ENCODE measurements at places on chromosomes 11 and 22.

- no peak for DNase-seq
Observed at GRCh38 chr11:8241373-8242117, 22.1 kb downstream of the LMO1 start.

- DNase-seq: no peak
Observed at GRCh38 chr22:35664955-35665587, 16.8 kb downstream of the APOL6 start.

- DNase-seq: no peak
Observed at GRCh38 chr11:132520199-132520598, 1012.1 kb downstream of the OPCML start.

DNA sequence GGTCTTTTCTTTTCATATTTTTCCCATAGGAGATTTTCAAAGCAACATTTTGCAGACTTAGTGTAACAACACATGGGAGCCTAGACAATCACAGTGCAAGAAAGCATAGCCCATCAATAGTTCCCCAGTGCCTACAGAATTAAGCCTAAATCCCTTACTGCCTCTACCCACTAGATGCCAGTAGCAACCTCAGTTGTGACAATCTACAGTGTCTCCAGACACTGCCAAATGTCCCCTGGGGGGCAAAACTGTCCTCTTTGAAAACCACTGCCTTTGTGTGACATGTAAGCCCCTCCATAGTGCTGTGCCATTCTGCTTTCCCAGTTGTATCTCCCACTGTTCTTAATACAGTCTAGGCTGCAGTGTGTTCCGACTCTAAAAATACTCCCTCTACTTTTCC is 1329.0 kb downstream of the LRRC4C start:
- DNase-seq: no peak

GRCh38 chr11:90874986-90875385 is 652.1 kb upstream of the CHORDC1 start:
- DNase-seq: no peak

DNA sequence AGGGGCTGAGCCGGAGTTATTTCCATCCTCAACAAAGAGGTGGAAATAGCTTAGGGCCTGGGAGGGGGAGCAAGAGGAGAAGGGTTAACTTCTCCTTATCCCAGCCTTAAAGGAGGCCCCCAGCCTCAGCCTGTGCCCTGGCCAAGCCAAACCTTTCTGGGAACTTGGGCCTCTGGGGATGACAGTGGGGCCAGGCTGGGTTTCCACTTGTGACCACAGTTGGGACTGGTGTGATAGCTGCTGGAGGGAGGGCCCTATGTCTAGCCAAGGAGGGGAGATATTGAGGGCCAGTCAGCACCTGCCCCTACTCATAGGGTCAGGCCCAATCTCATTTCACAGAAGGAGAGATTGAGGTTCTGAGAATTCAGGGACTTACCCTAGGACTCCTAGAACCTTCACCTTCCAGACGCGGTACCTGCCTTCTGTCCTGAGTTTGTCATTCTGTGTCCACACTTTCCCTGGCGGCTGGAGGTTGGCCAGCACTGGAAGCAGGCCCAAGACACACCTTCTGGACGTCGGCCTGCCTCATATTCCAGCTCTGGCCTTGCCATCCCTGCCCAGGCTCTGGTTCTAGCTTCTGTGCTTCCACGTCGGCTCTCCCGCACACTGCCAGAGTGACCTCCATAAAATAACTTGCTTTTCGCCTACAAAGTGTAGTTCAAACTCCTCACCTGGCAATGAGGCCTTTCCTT is 3.1 kb downstream of the RELT start:
- DNase-seq: no peak

GRCh38 chr11:16193897-16194381 is 162.4 kb downstream of the SOX6 start:
- no peak for DNase-seq

- no peak for DNase-seq
Observed at GRCh38 chr11:105734426-105734825, 124.6 kb downstream of the GRIA4 start.

- no peak for DNase-seq
Observed at GRCh38 chr11:100727410-100727809, 40.3 kb downstream of the ARHGAP42 start.

GRCh38 chr22:38327805-38328204 is 10.6 kb upstream of the CSNK1E start:
- no peak for DNase-seq

DNA sequence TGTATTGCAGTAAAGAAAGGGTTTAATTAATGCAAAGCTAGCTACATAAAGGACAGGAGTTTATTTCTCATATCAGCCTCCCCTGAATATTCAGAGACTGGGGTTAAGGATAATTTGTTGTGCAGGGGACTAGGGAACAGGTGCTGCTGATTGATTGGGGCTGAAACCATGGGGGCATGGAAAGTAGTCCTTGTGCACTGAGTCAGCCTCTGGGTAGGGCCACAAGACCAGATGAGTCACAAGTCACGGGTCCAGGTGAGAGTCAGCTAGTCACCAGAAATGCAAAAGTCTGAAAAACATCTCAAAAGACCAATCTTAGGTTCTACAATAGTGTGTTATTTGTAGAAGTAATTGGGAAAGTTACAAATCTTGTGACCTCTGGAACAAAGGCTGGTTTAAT is 32.9 kb upstream of the SYT13 start:
- no peak for DNase-seq

GRCh38 chr11:7538031-7538430 is 24.2 kb downstream of the PPFIBP2 start:
- DNase-seq: no peak

GRCh38 chr22:40400159-40400558 is 29.8 kb downstream of the SGSM3 start:
- DNase-seq: peak; percentile 53

- DNase-seq: no peak
Observed at GRCh38 chr22:36197514-36198146, 4.0 kb downstream of the APOL4 start.

GRCh38 chr22:27634043-27634740 is 167.4 kb downstream of the MN1 start:
- no peak for DNase-seq

GRCh38 chr11:128803449-128804245 is 63.4 kb downstream of the KCNJ1 start:
- DNase-seq: no peak

DNA sequence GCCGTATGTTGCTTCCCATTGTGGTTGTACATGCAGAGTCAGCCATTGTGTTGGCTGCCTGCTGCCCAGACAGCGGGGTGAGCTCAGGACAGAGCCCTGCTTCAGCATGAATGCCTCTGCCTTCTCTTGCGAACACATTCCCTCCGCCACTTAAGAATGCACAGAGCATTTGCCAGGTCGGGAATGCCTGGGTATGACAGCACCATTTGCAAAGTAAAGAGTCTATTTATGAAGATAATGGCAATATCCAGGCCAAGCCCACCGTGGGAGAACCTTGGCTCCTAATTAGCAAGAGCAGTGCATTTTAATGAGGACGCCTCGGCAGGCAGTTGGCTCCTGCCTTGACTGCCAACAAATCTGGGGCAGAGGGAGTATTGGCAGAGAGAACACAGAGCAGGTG is 62.5 kb upstream of the SORL1 start:
- no peak for DNase-seq

GRCh38 chr11:107859459-107860239 is 1.1 kb upstream of the SLC35F2 start:
- DNase-seq: peak; percentile 7

- DNase-seq: no peak
Observed at GRCh38 chr22:44448271-44448830, 49.7 kb downstream of the RTL6 start.

DNA sequence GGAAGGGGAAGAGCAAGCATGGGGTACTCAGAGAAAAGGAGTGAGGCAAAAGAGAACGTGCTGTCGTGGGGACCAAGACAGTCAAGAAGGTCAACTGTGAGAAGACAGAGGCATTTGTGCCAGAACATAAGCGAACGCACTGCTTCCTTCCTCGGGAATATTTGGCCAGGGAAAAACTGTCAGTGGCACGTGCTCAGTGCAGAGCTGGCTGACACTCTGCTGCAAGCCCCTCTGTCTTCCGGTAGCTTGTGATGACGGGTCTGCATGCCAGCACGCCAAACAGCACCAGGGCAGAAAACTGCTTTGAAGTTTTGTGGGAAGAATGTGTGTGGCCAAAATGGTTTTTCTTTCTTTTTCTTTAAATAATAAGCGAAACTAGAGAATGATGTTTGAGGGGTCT is 60.6 kb downstream of the SMCO4 start:
- DNase-seq: no peak

DNA sequence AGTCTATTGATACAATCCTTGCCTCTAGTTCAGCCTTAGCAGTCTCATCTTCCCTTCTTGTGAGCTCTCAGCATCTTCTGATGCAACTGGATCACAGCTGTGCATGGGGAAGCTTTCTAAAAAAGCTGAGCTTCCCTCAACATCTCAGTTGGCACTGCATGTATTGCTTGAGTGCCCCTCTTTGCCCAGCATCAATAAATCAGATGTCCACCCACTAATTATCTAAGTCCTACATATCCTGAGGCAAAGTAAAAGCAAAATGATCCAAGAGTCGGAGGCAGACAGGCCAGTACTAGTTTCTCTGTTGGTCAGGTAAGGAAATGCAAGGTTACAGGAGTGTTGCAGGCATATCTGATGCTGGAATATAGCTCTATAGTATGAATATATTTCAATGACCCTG is 334.5 kb upstream of the NCAM1 start:
- no peak for DNase-seq

- no peak for DNase-seq
Observed at GRCh38 chr11:22069844-22070243, 123.0 kb upstream of the ANO5 start.

- DNase-seq: no peak
Observed at GRCh38 chr11:108368134-108368533, 99.2 kb downstream of the C11orf65 start.

DNA sequence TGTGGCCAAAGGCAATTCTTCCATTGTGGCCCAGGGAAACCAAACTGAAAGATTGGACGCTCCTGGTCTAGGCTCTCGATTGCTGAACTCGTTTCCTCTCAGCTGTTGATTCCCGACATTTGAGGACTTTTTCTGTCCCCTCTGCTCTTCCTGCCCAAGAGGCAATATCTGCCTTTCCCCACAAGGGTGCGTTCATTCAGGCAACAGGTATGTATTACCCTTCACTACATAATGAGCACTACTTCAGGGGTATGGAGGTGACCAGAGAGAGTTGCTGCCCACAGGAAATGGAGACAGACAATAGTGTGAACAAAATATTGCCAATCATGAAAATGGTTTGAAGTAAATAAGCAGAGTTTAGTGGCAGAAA is 8.2 kb downstream of the PTH start:
- DNase-seq: no peak

DNA sequence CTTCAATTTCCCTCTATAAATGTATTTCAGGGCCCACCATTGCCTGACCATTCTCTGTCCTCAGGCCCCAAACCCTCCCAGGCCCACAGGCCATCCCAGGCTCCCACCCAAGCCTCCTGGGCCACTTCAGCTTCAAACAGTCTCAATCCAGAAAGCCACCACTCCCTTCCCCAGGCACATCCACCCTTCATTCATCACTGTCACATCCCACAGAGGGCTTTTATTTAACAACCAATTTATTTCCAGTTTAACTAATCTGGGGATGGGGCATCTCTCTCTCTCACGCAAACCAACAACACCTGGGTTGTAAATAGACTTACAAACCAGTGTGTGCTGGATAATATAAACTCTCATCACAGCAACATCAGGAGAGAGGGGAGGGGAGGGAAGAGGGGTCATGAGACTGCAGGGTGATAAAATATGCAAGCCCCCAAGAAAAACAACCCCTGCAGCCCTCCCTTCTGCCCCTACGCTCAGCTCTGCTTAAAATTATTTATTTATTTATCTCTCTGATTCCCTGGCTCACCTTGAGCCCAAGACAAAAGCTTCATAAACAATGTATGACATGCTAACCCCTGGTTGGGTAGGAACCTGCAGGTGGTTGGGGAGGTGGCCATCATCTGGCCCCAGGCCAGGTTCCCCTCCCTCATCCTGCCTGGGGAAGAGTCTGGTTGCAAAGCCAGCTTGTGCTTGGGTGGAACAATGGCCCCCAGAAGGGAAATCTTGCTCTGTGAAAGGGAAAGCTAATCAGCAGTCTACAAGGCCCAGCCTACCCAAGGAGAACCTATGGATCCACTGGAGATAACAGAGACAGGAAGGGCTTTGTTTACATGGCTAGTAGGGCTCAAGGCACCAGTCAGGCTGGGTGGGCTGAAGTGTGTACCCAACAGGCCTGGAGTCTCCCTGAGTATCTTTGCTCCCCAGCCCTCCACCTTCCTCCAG is 359.2 kb downstream of the BUD13 start:
- DNase-seq: no peak

- no peak for DNase-seq
Observed at GRCh38 chr22:42277988-42278776, 7.7 kb upstream of the TCF20 start.

DNA sequence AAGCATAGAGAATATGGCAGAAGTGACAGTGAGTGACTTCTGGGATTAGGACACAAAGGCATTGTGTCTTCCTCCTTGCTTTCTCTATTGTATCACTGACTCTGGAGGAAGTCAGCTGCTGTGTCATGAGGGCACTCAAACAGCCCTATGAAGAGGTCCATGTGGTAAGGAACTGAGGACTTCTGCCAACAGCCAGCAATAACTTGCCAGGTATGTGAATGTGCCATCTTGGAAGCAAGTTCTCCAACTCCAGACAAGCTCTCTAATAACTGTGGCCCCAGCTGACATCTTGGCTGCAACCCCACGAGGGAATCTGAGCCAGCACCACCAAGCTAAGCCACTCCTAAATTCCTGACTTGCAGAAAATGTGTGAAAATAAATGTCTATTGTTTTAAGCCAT is 83.6 kb upstream of the ZBED5 start:
- DNase-seq: no peak

DNA sequence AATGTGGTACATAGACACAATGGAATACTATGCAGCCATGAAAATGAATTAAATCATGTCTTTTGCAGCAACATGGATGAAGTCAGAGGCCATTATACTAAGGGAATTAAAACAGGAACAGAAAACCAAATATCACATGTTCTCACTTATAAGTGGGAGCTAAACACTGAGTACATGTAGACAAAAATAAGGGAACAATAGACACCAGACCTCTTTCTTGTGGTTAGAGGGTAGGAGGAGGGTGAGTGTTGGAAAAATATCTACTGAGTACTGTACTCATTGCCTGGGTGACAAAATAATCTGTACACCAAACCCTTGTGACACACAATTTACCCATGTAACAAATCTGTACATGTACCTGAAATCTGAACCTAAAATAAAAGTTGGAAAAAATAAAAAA is 59.1 kb upstream of the ANO5 start:
- no peak for DNase-seq

GRCh38 chr11:46808799-46809431 is 37.2 kb downstream of the CKAP5 start:
- no peak for DNase-seq

DNA sequence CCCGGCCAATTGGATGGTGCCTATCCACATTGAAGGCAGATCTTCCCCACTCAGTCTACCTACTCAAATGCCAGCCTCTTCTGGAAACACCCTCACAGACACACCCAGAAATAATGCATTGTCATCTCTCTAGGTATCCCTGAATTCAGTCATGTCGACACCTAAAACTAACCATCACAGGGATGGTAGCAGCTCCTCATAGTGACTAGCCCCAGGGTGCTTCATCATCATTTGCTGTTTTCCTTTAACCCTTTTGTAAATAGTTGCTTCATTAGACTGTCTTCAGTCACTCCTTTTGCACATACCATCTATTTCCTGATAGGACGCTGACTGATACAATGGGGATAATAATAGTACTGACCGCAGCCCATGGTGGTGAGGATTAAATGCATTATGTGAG is 18.8 kb upstream of the AMOTL1 start:
- DNase-seq: no peak

GRCh38 chr22:43777286-43777685 is 34.8 kb downstream of the EFCAB6 start:
- DNase-seq: no peak

- peak; percentile 63 for DNase-seq
Observed at GRCh38 chr11:124762105-124762623, at the start of gene ESAM. ESAM (minus strand) TSS chr11:124762290; CDS start chr11:124762154, 136 bp downstream.

Measured in T-helper 2 cell treated with Interferon-gamma antibody and Interleukin-4, amounts not matched to agents 5 μg/mL and 100 μg/mL, for 36 hours (primary cell).